Ascending aorta (tissue), 2 donors: ENCODE measurements at places on chromosomes 2 and 18. TPM values are rescaled to one million over a fixed set of nuclear protein-coding genes. Genes with fewer than 3 reads are reported as not detected.

IMMT gene
- 97.1 TPM for total RNA-seq

DNA sequence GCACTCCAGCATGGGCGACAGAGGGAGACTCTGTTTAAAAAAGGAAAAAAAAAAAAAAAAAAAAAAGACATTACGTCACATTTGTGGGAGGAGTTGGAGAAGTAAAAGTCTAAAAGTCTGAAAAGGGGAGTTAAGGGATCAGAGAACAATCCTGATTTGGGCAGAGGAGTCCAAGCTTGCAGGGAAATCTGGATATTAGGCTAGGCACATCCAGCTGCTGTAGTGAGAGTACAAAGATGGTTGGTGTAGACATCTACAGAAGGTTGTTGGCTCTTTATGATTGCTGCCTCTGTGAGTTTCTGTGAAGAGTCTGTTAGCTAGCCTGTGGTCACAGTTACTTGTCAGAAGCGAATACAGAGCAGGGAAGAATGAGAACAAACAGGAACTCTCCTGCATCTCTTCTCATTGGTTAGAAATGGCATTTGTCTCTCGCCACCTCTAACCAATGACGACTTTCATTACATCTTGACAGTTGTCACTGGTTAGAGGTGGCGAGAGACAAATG, 3.3 kb upstream of the OSBPL6 start:
- H3K4me3 ChIP-seq = no peak overlapping the region

DNA sequence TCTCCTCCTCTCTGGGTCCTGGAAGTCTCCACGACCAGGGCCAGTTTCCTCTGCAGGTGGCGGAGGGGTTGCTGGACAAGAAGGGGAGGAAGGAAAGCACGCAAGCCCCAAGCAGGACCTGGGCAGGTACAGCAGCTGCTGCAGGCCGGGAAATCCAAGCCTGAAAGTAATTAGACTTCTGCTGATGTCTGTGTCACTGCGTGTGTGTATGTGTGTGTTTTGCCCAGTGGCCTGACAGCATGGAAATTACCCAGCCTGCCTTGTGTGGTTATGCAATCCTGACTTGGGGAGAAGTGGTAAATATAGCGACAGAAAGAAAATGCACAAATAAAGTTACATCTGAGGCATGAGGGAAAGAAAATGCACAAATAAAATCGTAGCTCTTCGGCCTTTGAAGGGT, 121.8 kb upstream of the ZBTB14 start:
- no peak overlapping the region for H3K4me3 ChIP-seq
- no peak overlapping the region for H3K27ac ChIP-seq
- no peaks in the 10 kb centered on the region for H3K27me3 ChIP-seq
- no peaks in the 10 kb centered on the region for H3K36me3 ChIP-seq

GRCh38 chr2:3277050-3277747, 100.4 kb downstream of the EIPR1 start:
- H3K36me3 ChIP-seq = peaks cover 4% of the 10 kb centered on the region
- H3K4me3 ChIP-seq = no peak overlapping the region
- no peaks in the 10 kb centered on the region for H3K4me1 ChIP-seq
- no peaks in the 10 kb centered on the region for H3K27me3 ChIP-seq
- H3K27ac ChIP-seq = no peak overlapping the region
- no peak for DNase-seq
